CD8-positive, alpha-beta memory T cell (primary cell): ENCODE measurements at places on chromosomes 2 and 18. TPM values are rescaled to one million over a fixed set of nuclear protein-coding genes. Genes with fewer than 3 reads are reported as not detected.

DNA sequence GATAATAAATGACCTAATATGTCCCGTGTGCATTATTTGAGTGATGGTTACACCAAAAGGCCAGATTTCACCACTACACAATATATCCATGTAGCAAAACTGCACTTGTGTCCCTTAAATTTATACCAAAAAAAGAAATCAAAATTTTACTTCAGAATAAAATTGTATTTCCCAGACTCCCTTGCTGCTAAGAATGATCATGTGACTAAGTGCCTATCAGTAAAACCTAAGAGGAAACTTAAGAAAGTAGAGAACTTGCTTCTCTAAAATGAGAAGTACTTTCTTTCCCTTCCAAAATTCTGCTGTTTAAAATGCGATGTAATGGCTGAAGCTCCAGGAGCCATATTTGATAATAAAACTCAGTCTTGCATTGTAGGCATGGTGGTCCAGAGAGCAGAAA, 24.0 kb downstream of the PROKR1 start:
- no peak for DNase-seq

DNA sequence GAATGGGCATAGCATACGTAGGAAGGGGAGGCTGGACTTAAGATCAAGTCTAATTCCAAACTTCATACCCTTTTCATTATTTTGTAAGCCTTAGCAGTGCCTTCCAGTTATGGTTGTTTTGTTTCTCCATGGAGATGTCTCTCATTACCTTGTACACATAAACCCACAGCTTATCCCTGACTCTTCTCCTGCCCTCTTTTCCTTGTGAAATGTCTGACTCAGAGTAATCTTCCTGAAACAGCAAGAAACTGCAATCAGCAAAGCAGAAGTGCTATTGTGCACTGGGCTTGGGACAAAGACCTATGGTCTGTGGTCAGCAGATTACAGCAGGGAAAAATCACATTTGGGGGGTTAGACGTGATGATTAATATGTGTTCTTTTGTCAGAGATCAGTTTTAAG, 176.7 kb downstream of the IKZF2 start:
- DNase-seq, result no peak

DNA sequence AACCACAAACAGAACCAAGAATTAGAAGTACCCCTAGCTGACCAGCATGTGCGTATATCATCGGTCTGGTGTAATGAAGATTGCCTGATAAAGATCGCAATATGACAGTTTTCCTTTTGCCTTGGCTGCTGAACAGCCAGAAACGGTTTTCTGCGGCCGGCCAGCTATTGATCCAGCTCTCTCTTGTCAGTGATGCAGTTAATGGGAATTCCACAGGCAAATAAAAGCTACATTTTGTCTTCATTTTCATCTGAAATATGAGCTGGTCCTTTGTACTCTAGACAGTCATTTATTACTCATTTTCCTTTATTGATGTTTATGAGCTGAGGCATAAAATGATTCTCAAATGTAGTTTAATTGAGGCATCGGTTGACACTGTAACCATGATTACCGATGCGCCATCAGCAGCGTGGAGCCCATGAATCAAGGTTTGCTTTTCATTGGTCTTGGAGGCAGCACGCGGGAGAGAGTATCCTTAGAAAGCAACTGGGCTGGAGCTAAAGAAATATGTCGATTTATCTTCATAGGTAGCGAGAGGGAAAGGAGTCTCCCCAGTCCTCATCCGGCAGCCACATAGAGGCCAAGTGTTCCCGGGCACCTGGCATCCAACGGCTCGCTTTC, 535.2 kb downstream of the GALR1 start:
- no peak for DNase-seq

DNA sequence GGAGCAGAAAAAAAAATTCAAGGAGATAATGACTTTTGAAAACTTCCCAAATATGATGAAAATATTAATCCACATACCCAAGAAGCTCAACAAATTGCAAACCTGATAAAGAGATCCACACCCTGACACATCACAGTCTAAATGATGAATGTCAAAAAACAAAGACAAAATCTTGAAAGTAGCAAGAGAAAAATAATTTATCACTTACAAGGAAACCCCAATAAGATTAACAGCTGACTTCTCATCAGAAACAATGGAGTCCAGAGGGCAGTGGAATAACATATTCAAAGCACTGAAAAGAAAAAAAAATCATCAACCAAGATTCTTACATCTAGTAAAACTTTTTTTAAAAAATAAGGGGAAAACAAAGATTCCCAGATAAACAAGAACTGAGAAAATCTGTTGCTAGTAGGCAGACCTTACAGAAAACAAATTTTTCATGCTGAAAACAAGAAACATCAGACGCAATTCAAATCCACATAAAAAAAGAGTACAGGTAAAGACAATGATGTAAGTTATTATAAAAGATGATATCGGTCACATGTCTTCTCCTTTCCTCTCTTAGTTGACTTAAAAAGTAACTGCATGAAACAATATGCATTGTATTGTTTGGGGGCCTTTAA, 21.3 kb downstream of the SLC66A2 start:
- no peak for DNase-seq

DNA sequence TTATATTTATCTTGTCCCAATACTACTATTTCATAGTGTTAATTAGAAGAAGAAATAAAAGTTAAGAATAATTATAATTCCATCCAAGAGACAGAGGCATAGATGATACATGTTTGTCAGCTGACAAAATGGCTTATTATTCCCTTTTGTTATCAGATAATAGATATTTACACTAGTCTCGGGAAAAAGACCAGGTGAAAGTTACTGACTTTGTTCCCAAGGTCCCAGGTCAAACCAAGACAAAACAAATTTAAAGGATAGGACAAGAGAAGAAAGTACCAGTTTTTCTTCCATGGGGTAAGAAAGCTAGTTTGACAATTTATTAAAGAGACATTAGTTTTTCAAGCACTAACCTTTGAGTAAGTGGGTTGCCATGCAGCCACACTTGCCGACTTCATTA, 73.2 kb downstream of the TTN start:
- DNase-seq, result no peak

- DNase-seq, result no peak
Observed at GRCh38 chr2:181461056-181461997, 4.1 kb downstream of the ITGA4 start.

Gene SERPINB4
- not detected for total RNA-seq

Gene HOXD13
- not detected for total RNA-seq
